ENCODE measurements at places on chromosomes 4 and X.

DNA sequence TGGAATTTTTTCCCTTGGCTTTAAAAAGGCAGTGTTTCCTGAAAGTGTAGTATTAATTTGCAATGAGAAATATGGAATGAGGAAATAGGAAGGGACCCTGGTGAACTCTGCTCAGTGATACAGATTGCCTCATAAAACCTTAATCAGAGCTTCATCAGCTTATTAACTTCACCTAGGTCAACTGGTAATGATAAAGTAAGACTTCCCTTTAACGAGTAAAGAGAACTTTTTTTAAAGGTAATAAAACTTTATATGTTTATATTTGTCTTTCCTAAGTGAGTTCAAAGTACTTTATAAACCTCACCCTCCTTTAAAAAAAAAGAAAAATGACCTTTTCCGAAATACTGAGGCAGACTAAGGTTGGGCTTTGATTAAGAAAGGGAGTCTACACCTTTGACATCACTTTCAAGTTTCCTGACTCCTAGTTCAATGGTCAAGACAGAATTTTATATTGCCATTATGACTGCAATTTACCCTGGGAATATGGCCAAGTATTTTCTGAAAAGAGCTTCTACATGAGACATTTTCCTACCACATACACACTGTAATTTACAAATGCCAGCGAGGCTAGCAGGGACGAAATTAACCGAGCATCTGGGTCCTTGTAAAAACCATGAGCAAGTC, 706.3 kb upstream of the TENM3 start:
- no peak for DNase-seq

DNA sequence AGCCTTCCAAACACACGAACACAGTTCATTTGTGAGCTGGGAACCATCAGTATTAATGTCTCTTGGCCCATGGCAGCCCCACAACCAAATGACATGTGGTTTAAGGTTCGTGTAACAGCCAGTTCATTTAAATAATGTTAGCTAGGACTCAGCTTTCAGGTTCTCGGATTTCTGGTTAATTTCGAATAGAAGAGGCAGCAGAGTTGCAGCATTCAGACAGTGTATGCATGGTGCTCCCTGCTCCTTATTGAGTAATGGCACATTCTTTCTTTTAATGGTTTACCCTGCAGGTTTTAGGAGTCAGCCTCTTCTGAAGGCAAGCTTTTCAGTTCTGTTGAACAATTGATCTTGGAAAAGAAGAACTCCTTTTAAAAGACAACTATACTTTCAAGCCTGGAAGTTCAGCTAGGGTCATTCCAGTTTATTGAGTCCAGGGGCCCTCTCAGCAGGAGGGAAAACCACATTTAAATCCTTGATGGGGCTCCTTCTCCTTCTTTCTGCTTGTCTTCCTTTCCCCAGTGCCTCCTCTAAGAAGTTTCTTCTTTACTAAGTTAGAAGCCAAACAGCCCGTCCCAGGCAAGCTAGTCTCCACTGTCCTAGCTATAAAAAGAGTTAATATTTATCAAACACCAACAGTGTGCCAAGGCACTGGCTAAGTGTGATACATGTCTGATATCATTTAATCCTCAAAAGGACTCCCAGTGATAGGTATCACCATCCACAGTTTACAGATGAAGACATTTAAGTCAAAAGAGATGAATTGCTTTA, 5.0 kb upstream of the RNF175 start:
- DNase-seq: no peak

DNA sequence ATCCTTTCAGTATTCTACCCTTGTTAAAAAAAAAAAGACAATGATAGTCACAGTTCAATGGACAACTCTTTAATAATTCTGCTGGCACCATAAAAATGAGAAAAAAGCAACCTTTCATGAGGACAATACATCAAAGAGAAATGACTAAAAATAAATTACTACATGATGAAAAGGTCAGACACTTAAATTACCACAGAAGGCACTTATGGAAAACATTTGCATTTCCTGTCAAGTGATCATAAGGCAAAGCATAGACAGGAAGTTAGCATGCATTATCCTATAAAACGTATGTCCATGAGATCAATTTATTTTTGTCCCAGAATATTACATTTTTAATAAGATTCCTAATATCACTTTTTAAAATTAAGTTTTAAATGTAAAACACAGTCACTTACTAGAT, 303.8 kb downstream of the SPOCK3 start:
- DNase-seq: no peak

- DNase-seq: no peak
Observed at GRCh38 chr4:48774760-48775710, 5.0 kb downstream of the FRYL start.

DNA sequence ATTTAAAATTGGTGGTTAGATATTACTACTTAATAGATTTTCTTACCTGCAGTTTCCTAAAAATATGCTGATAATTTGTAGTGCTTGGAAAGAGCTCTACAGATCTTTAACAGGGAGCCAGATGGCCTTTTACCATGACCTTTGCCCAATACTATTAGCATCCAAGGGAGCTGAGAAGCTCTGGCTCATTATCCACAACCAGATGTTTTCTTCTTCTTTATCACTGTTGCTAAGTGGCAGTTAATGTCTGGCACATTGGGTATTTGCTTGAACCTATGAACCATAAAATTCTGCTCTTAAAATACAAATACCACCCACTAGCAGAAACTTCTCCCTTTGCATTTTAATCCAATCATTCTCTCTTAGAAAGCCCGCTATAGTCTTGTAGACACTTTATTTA, 1480.3 kb downstream of the C4orf33 start:
- DNase-seq: no peak

GRCh38 chrX:10971176-10971575, 140.0 kb upstream of the HCCS start:
- no peak for DNase-seq

GRCh38 chr4:5755161-5755560, 44.2 kb downstream of the EVC start:
- no peak for DNase-seq

GRCh38 chr4:89270792-89271191, 36.8 kb downstream of the GPRIN3 start:
- DNase-seq: no peak

DNA sequence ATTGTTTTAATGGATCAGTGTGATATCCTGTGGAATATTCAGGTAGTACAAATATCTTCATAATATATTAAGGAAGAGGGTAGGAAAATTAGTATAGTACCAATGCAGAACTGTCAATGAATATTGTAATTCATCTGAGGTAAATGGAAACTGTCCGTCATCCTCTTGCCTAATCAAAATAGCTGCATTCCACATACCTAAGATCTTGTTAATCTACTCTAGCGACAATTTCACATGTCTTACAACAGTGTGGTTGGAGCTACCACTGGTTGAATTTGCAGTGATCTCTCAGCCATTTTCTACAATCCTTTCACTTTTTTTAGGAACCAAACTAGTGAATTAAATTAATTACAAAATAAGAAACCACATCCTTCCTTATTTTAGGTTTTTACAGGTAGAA, 117.5 kb downstream of the PCDH18 start:
- no peak for DNase-seq

GRCh38 chr4:164343472-164343976, 410.4 kb upstream of the SMIM31 start:
- DNase-seq: no peak

DNA sequence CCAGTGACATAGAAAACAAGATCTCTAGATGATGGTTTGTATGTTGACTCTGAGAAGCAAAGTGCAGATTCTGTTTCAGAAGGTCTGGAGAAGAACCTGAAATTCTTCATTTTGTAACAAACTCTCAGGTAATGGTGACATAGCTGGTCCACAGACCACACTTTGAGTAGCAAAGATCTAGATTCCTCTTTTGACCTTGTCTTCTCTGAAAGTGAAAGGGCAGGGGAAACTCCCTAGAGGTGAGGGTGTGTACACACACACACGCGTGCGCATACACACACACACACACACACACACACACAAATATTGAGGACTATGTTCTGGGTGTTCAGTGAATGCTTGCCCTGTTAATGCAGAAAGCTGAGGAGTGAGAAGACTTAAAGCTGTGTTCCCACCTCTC, 110.1 kb downstream of the NHSL2 start:
- DNase-seq: peak; percentile 17

GRCh38 chrX:110180176-110180927, 137.5 kb downstream of the AMMECR1 start:
- no peak for DNase-seq

GRCh38 chr4:22245294-22245693, 270.6 kb downstream of the ADGRA3 start:
- no peak for DNase-seq

DNA sequence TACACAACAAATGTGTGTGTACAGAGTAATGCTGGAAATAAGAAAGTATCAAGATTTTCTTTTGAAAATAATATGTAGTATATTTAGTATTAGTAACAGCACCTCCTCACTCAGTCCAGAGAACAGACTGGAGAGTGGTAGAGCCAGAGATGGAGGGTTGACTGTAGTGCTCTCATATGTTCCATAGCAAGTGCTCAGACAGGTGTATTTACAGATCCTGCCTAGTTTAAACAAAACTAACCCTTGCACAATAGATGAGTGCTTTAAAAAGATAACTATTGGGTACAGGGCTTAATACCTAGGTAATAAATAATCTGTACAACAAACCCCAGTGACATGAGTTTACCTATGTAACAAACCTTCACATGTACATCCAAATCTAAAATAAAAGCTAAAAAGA, 381.0 kb upstream of the EMCN start:
- DNase-seq: no peak

DNA sequence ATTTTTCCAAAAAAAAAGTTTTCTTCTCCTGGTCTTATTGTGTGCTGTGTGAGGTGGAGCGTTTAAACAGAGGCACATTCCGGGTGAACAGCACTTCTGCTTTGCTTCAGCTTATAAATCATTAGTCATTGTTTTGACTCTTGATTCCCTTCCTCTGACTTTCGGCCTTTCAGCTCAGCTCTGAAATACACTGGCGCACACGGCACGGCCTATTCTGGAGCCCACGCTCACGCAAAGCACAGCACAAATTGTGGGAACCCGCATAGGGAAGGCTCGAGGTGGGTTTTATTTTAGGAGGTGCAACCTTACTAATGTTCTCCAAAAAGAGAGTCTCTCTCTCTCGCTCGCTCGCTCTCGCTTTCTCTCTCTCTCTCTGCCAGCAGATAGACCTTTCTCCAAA, 4.0 kb downstream of the POU3F4 start:
- DNase-seq: no peak

GRCh38 chr4:87038837-87039615, 104.2 kb downstream of the AFF1 start:
- DNase-seq: no peak

GRCh38 chrX:13055486-13055885, 11.1 kb upstream of the FAM9C start:
- peak; percentile 18 for DNase-seq

- no peak for DNase-seq
Observed at GRCh38 chr4:183831026-183831446, 74.1 kb upstream of the STOX2 start.

DNA sequence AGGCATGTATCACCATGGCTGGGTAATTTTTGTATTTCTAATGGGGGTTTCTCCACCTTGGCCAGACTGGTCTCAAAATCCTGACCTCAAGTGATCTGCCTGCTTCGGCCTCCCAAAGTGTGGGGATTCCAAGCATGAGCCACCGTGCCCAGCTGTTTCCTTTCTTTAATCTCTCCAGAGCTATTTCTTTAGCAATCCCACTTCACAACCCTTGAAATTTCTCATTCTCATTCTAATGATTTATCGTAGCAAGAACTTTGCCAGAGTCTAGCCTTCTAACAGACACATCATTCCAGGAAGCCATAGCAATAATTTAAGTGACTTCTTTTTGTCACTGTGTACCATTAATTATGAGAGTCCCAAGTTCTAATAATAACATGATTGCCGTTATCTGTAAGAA, 68.6 kb downstream of the RXFP1 start:
- no peak for DNase-seq

DNA sequence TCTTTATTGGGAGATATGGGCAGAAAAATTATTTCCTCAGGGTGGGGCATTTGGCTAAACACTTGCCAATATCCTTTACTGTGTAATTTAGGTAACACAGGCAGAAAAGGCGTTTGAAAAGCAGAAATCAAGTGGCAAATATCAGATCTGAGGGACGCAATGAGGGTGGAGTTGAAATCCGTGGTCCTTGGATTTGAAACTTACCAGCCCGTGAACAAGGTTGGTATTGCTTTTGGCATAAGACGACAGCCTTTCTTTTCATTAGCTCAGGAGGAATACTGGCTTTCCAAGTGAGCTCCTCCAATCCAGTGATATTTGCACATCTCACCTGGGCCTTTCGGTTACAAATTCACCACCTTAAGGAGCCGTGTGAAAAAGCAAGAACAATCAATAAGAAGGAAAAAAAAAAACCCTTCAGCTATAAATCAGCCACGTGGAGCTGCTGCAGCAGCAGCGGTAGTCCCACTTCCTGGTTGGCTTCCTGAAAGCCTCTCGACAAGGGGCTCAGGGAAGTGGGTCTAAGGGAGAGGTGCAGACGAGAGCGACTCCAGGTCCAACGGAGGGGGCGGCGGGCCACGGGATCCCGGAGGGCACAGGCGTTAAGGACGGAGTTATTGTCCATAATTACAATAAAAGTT, 734 bp upstream of the GALNT7 start:
- DNase-seq: peak; percentile 35

DNA sequence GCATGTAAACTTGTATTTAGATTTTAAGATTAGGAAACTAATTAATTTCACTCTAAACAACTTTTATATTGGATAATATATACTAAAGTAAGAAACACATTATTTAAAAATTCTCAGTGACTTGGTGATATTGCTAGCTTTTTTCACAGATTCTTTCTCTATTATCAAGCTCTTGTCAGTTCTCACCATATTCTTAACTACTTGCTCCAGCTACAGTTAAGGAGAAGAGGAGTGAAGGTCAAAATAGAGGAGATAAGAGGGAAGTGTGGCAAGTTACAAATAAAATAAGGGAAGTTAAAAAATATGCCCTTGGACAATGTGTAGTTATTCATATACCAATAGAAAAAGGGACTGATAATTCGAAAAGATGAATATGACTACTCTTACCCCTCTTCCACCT, 34.7 kb upstream of the NAF1 start:
- DNase-seq: no peak

- no peak for DNase-seq
Observed at GRCh38 chrX:26789751-26790150, 573.8 kb downstream of the MAGEB5 start.

GRCh38 chr4:146182443-146182842, 6.9 kb downstream of the LSM6 start:
- DNase-seq: no peak

GRCh38 chr4:81274460-81274859, 59.4 kb upstream of the PRKG2 start:
- DNase-seq: no peak

DNA sequence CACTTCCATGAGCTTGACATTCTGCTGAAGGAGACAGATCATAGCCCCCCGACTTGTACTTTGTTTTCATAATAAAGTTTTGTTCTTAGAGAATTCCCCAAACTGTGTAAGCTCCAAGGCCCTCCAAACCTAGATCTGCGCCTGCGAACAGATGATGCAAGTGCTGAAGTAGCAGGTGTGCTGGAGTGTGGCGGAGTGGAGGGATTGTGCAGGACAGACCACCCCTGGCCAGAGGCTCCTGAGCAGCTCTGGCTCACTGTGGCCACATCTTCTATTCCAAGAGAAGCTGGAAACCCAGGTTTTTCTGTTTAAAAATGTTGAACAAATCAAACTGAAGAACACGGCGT, 46.4 kb downstream of the TBC1D14 start:
- no peak for DNase-seq

All from activated CD4-positive, alpha-beta memory T cell treated with anti-CD3 and anti-CD28 coated beads for 36 hours (primary cell).